ENCODE measurements at places on chromosomes 7 and 10.

DNA sequence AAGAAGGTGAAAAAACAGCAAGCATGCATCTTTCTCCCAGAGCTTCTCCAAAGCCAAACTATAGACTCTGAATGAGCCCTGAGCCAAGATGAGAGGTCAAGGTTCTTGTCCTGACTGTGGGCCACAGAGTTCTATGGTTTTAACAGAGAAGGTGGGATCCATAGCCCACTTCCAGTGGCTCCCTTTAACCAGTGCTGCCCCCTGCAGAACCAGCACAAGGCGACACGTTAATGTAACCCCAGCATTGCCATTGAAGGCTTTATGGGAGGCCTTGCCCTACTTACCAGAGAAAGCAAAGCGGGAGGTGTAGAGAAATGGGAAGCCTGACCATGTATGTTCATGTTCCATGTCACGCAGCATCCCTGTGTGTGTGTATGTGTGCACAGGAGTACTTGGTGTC is 243.6 kb downstream of the PRPF18 start:
- no peak for DNase-seq

GRCh38 chr10:125816548-125816947 is 6.5 kb downstream of the UROS start:
- DNase-seq = no peak

DNA sequence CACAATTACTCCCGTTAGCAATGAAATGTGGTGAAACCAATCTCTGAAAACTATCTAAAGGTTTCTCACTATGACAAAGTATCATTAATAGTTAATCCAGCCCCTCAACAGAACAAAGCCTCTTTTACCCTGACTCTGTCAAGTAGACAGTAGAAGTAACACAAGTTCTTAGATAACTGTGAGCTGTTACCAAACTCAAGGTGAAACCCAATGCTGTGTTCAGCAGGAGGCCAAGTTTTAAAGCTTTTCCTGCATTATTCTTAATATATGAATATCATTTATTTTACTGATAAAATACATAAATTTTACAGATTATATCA is 109.1 kb downstream of the SRPK2 start:
- no peak for DNase-seq

DNA sequence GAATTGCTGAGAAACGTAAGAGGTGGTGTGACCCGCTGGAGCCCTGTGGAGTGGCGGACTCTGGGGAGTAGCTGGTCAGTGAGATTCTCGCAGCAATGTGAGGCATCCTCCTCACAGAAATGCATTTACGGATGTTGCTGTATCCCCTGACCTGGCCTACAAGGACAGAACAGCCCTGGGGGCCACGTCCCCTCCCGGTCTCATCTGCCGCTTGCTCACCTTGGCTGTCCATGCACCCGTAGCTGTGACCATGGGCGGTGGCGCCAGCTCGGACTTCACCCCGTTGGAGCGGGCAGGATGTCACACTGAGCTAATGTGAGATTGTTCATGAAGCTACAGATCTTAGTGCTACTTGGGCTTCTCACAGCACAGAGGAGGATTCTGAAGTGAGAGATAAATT is 193.8 kb downstream of the EBF3 start:
- no peak for DNase-seq

DNA sequence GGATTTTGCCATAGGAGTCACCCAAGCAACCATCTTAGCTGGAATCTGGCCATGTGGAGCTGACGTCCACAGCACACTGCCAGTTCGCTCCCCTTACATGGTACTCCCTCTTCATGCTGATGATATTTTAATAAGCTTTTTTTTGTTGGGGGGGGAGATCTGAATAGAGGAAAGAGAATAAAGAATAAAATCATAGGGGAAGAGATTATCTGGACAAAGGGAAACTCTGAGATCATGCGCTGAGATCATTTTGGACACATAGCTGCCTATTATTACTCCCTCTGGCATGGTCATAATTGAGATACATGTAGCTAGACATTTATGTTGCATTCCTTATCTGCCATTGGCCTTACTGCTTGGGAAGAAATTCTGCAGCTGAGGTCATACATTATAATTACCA is 282.7 kb downstream of the HTR7 start:
- DNase-seq = no peak

- DNase-seq = no peak
Measured at GRCh38 chr7:106767498-106768323, 97.4 kb upstream of the PIK3CG start.

- no peak for DNase-seq
Measured at GRCh38 chr10:86261941-86262687, 104.5 kb downstream of the GRID1 start.

DNA sequence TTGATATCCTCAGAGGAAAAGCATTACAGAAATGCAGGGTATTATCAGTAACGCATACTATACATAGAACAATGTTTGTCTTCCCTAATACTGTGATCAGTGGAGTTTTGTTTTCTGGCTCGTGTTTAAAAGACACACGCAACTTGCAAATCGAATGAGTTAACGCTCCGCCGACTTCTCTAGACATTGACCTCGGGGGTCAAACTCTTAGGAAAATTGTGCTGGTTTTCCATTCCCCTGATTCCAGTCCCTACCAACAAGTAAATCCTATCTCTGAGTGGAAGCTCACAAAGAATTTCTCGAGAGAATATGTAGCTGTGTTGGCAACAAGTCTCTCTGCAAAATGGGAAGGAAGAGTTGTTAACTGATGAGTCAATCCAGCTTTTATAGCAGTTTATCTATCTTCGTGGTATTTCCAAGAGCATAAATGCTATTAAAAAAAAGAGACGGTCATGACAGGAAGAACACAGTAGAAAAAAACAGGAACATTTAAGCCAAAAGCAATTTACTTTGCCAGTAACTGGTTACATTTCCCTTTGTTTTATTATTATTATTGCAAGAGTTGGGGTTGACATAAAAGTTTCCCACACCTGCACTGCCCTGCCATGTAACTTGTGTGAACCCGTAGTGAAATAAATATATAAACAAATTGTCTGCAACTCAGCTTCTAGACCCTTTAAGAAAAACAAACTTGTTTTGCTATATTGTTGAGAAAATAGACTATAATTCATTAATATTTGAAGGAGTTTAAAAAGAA is 144.4 kb downstream of the ARID5B start:
- DNase-seq = no peak

- no peak for DNase-seq
Measured at GRCh38 chr7:155327590-155328320, 30.1 kb downstream of the INSIG1 start.

DNA sequence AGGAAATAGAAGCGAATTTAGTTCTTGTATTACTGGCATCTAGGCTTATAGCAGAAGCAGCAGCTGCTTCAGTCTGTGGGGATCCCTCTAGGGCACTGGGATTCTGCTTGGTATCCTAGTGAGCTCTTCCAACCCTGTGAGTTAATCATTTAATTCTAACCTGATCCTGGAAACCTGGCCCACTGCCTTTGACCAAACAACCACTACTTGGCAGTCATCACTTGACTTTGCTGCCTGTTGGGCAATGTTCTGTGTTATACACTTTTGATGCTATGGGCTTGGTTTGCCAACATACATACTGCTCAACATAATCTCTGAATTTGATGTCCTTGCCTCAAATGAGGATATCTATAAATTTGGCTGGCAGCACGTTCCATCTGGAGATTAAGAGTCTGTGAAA is 813.4 kb downstream of the ANKRD7 start:
- no peak for DNase-seq

- no peak for DNase-seq
Measured at GRCh38 chr7:69126896-69127479, 471.3 kb upstream of the AUTS2 start.

DNA sequence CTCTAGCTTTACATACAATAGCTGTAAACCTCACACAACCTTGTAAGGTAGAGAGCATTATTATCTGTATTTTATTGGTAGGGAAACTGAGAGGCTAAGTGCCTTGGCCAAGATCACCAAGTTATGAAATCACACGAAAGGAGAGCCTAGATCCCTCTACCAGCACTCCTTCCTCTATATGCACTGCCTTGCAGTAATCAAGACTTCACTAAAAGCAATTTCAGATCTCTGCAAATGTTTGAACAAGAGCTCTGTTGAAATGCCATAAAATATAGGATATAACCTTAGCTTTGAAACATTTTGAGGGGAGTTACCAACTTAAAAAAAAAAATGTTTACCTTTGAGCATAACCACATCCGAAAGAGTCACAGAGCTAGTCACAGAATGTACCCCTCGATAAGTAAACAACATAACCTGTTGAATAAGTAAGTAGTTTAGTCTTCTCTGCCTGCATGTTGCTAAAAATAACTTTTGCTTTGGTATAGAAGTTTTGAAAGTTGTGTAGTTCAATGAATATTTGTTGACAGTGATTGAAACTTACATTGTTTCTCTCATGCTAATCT is 709.4 kb downstream of the AUTS2 start:
- DNase-seq = no peak

- DNase-seq = no peak
Measured at GRCh38 chr7:142892951-142893350, 7.4 kb upstream of the TRPV6 start.

- no peak for DNase-seq
Measured at GRCh38 chr10:69123306-69123746, 652 bp upstream of the VPS26A start.

DNA sequence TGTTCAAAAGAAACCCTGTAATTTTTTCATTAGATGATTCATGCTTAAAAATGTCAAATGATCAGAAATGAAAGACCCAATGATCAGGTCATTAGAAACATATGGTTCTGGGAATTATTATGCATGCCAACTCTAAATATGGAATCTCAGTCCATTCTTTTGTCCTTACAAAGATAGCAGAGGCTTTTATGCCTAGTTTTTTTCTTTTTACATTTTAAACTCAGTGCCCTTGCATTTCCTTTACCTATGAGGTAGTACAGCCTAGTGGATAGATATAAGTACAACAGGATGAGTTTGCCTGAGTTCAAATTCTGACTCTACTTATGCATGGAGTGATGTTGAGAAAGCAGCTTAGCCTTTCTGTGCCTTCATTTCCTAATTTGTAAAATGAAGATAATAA is 392.9 kb downstream of the SUGCT start:
- no peak for DNase-seq

GRCh38 chr7:137454246-137454724 is 110.8 kb upstream of the PTN start:
- no peak for DNase-seq

DNA sequence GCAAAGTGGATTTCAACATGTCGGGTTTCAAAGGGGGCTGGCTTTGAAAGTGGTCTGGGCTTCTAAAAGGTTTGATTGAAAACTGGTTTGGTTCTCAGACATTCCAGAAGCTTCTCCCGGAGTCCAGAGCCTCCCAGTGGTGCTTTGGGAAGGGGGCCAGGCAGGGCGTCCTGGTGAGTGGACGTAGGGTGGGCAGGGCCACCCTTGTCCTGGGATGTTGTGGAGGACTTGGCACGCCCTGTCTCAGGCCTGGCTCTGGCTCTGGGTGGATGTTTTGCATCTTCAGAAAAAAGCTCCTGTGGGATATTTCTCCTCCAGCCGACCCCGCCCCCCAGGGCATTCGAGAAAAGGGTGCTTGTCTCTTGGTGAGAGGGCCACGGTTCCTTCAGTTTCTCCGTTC is 31.2 kb downstream of the GRIFIN start:
- DNase-seq = peak; percentile 58

DNA sequence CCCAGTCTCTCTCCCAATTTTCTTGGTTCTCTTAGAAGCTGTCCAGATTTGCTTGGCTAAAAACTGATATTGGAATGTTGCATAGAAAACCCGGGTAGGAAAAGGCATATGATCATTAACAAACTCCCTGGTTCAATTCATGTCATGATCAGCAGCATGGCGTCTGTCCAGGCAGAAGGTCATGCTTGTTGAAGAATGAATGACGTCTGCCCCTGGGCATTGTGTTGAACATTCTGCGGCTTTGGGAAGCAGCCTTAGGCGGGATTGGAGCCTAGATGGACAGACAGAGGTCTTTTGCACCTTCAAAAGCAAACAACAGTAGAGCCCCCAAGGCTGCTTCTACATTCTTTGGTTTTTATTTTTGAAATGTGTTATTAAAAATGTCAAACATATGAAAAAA is 7.7 kb upstream of the MINDY3 start:
- no peak for DNase-seq

DNA sequence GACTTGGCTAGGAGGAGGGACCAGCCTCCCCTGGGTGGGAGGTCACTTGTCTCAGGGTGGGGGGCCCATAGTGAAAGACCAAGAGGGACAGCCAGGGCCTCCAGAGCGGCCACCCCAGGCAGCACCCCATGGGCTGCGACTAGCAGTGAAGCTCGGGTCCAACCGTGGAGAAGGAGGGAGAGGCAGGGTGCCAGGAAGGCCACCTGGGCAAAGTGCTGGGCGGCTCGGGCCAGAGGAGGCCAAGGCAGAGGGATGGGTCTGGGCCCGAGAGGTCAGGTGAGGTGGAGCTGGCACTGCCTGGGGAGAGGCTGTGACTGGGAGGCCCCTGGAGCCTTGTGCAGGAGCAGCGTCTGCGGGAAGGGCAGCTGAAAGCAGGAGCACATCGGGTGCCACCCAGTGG is 41.8 kb downstream of the CLRN3 start:
- DNase-seq = no peak

- no peak for DNase-seq
Measured at GRCh38 chr7:14147532-14147931, 158.1 kb upstream of the ETV1 start.

Data from Right ventricle myocardium superior (tissue), 1 donor.